ENCODE measurements at places on chromosomes 11 and 22. TPM values are rescaled to one million over a fixed set of nuclear protein-coding genes. Genes with fewer than 3 reads are reported as not detected.

DNA sequence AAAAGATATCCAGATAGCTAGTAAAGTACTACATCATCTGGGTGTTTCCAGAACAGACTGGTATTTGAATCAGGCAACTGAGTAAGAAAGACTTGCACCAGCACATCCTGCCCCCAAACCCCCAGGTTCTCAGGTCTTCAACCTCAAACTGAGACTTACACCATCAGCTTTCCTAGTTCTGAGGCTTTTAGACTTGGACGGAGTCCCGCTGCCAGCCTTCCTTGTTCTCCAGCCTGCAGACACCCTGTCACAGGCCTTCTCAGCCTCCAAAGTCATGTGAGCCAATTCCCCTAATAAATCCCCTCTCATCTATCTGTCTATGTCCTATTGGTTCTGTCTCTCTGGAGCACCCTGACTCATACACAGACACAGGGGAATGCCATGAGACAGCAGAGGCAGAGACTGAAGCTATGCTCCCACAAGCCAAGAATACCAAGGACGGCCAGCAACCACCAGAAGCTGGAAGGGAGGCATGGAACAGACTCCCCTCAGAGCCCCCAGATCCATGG, 10.9 kb downstream of the SMCO4 start:
- DNase-seq: no peak

DNA sequence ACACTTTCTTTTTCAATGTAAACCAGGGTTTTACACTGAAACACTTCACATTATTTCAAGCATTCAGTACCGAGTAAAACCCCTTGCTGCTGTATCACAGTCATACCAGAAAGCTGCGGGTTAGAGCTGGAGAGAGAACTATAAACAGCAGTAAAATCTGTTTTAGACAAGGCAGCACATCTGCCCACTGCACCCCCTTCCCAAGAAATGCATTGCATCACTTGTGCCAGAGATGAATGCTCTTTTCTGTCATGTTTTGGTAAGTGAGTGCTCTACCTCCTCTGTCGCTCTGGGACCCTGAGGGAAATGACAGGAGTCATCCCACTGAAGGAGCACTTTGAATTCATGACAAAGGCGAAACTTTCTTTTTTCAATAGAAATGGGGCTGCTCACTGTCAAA, 107.2 kb downstream of the MAML2 start:
- DNase-seq: no peak

DNA sequence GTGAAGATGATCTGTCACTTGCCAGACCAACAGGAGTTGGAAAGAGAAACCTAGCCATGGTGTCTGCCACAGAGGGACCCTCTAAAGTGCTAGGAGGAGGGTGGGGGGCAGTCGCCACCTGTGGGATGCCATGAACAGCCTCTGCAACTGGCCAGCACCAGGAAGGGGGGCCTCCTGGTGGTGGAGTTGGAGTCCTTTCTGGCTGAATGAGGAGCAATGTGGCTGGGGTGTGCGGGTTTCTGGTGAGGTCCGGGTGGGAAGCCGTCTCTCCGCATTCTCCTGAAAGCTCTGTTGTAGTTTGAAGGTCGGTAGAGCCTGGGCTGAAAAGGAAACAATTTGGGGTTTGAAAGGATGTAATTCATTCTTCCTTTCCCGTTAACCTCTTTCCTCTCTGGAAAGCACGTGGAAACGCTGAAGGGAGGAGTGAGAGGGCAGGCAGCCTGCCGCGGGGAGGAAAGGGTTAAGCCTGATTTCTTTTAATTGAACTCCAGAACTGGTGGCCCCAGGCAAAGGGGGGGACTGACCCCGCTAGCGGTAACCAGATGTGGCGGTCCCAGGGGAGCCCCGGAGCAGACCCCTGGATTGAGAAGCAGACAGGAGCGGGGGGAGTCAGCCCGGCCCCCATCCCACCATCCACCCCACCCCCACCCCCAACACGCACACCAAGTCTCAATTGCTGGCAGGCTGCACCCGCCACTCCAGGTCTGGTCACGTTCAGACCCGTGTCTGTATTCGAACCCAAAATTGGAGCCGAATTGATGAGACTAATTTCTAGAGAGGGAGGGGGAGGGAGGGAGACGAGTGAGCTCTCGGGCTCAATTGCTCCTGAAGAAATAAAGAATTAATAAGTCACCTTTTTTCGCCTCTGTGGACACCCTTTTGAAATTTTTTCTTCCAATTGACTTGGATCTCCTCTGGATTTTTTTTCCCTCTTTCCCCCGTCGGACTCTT, 1.8 kb upstream of the FLI1 start:
- DNase-seq: peak; percentile 50

GRCh38 chr11:98771791-98772190, 249.0 kb upstream of the CNTN5 start:
- no peak for DNase-seq

- no peak for DNase-seq
Measured at GRCh38 chr22:23722724-23723123, 28.2 kb downstream of the ZNF70 start.

DNA sequence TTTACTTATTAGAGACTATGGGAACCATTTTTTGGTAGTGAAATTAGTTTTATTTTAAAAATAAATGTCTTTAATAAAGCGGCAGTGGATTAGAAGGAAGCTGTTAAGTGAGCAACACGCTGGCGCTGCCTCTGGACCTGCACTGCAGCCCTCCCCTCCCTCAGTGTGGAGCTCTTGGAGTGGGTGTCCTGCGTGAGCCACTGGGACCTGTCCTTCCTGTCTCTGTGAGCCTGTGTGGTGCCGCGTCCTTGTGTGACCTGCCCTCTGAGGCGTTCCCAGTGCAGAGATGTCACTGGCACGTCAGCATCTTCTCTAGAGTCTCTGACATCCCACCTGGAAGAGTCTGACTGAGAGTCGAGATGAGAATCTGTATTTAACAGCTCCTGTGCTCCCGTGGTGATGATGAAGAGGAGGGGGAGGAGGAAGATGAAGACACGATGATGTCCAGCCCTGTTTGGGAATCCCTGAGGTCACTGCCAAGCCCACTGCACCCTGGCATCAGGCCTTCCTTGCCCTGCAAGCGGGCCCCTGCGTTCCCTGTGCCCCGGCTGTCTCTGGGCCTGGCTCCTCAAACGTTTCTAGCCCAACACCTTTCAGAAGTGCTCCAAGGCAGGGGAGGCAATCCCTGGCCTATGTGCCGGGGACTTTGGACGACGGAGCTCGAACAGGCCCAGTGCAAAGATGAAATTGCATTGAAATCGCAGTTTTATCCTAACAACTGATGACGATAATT, 271.8 kb downstream of the TBC1D22A start:
- no peak for DNase-seq

- DNase-seq: no peak
Measured at GRCh38 chr11:62393061-62393611, 25.7 kb upstream of the SCGB1A1 start.

- DNase-seq: no peak
Measured at GRCh38 chr22:44218071-44218470, 37.3 kb downstream of the PARVG start.

GRCh38 chr11:44893308-44893822, 57.3 kb downstream of the TP53I11 start:
- DNase-seq: peak; percentile 68

- peak; percentile 69 for DNase-seq
Measured at GRCh38 chr11:63763496-63764339, 4.9 kb downstream of the ZFTA start.

- DNase-seq: no peak
Measured at GRCh38 chr11:94539420-94539819, 4.3 kb upstream of the FUT4 start.

DNA sequence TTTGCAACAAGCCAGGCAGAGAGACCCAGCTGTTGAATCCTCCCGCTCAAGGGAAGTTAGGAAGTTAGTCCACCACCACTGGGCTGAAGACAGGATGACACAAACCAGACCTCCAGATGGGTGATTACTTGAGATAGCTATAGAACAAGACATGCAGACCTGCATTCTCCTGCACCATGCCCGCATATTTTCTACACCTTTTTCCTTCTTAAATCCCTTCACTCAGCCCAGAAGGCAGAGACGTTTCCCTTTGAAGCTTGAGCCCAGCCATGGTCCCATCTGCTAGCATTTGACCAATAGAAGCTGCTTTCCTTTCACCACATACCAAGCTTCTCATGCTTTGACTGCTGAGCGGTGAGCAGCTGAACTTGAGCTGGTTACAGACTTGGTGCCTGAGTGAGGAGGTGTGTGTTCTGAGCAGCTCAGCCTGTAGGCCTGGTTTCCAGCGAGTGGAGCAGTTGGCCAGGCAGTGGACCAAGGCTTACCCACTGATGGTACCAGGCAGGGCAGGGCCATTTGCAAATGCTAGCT, 29.2 kb upstream of the CBX6 start:
- no peak for DNase-seq

GRCh38 chr22:29394931-29395581, 6.7 kb upstream of the AP1B1 start:
- DNase-seq: peak; percentile 67

GRCh38 chr11:63404161-63404935, 34.8 kb downstream of the SLC22A9 start:
- no peak for DNase-seq

DNA sequence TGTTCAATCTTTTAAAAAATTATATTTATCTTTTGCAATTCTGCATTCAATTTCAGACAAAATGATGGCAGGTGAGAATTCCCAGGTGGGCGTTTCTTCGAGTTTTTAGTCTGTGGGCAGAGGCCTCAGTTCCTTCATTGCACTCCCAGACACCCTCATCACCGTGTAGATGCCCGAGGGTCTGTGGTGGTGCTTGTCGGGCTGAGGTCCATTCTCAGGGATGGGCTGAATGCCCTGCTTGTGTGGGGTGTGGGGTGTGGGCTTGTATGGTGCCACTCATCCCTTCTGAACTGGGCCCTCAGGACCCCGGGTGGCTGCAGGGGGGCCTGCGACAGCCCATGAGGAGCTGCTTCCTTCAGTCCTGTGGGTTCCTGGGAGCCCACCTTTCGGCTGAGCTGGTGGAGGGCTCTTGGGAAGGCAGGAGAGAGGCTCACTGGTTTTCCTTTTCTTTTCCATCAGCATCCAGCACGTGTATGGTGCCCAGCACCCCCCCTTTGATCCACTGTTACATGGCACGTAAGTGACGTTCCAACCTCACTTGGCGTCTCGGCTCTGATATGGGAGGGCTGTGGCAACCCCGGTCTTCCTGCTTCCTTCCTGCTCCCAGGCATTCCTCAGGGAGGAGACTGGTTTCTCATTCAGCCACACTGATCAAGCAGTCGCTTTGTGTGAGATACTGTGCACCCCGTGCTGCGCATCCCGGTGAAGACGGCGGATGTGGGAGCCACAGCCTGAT, 29.8 kb downstream of the TBC1D22A start:
- DNase-seq: no peak

- DNase-seq: no peak
Measured at GRCh38 chr11:25449091-25449490, 882.8 kb upstream of the ANO3 start.

DNA sequence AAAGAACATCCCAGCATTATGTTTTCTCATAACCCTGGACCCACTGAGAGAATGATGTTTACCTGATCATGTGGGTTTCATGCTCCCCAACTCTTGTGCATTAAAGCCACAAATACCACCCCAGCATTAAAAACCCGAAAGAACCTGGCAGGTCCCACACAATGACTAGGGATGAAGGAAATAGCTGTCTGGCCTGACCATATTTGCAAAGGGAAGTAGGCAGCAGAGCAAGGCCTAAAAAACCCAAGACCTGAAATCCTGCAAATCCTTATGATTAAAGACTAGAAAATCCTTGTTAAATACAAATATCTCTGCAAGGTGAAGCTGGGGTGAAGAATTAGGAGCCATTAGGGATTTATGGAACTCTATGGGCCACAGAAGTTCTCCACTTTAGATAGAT, 23.7 kb downstream of the PAK1 start:
- no peak for DNase-seq

DNA sequence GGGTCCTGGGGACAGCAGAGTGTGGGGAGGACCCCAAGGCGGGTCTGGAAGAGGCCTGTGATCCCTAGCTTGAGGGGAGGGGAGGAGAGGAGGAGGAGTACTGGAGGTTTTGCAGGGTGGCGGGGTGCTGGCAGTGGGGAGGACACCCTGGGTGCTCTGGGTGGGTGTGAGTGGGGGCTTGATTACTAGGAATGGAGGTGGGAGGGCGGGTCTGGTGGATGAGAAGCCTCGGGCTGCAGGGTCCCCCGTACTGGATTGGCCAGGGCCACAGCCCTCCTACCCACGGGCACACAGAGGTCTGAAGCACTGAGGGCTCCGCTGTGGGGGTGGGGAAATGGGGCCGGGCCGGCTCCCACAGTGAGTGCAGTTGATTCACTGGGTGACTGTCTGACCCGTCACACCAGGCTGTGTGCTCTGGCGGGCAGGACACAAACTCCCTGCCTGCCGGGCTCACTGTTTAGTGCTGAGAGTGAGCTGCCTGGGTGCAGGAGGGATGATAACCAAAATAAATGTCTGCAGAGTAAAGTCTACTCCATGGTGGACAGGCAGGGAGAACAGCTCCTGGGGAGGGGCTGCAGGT, 114.2 kb downstream of the CACNA1I start:
- no peak for DNase-seq

DNA sequence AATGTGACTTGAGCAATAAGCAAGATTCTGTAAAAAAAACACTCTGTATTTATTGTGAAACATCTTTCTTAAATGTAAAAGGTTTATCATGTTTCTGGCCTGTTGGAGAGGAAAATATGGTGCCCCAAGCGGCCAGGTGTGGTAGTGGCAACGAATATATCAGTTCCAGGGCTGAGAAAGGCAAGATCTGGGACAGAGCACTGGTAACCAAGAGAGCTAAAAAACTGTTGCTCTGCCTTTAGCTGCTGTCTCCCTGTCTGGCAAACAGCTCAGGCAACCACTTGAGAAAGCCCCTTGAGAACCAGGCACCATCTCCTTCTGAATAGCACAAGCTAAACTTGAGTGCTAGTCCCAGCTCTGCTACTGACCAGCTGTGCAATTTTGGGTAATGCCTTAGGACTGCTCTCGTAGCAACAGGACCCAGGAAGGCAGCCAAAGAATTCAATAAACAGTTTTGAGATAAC, 129.9 kb downstream of the KCNC1 start:
- no peak for DNase-seq

- no peak for DNase-seq
Measured at GRCh38 chr22:40108396-40108795, 69.3 kb upstream of the TNRC6B start.

DNA sequence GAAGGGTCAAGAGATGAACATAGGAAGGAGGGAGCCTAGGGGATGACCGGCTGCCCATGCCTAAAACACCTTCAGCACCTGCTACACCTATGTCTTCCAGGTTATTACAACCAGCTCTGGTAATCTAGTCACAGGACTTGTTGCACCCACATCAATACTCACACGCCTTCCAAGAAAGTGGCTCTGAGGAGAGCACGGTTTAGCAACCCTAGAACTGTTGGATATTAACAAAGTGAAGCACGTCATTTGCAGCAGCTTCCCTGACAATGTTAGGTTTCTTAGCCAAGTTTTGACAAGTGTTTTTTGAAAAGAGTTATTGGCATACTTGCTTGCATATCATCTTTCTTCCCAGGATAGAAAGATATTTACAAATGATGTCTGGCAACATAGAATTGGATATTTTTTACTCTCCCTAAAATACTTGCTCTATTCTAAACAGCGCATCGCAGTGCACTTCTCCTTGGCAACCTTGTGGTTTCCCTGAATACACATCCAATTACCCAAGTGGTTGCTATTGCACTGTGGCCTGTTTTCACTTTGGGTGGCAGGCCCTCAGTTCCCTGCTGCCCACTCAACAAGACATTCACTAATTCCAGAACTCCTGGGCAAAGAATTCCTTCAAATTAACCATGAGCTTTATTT, 94.3 kb upstream of the ARHGAP42 start:
- no peak for DNase-seq

GRCh38 chr11:112227471-112227870, 1.2 kb downstream of the PTS start:
- no peak for DNase-seq

The OR5A1 gene
- total RNA-seq: not detected

The WNT11 gene
- 13.0 TPM for total RNA-seq

The PANX3 gene
- total RNA-seq: not detected

The SMPD1 gene
- 40.3 TPM for total RNA-seq

The PDGFB gene
- 15.1 TPM for total RNA-seq

The RCOR2 gene
- total RNA-seq: 0.28 TPM

The OR52H1 gene
- not detected for total RNA-seq

Data from psoas muscle (tissue), 8 donors.